Osteoblast (primary cell): ENCODE measurements at places on chromosomes 1 and 21. TPM values are rescaled to one million over a fixed set of nuclear protein-coding genes. Genes with fewer than 3 reads are reported as not detected.

DNA sequence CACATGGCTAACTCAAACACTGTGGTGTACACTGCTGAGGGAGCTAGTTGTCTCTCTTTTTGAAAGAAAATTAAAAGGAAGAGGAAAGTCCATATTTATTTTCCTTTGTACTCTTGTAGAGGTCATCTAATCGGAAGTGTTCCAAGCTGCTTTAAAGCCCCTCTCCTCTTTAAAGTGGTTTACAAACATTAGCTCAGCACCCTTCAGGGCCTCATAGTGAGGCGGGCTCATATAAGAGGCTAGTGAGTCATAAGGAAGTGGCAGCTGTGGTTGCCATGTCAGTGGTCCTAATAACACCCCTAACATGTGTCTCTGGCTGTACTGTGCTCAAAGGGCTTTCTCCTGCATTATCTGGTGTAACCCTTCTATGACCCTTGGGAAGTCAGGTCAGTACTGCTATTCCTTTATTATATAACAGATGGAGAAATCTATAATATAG is 104.4 kb upstream of the SERBP1 start:
- H3K4me3 ChIP-seq: no peak overlapping the region
- DNase-seq: peak; percentile 73
- H3K27ac ChIP-seq: no peak overlapping the region
- H3K27me3 ChIP-seq: no peaks in the 10 kb centered on the region
- H3K36me3 ChIP-seq: no peaks in the 10 kb centered on the region

- DNase-seq: no peak
- no peaks in the 10 kb centered on the region for H3K27me3 ChIP-seq
- no peaks in the 10 kb centered on the region for H3K4me1 ChIP-seq
These were observed 29.0 kb downstream of the STUM start for GRCh38 chr1:226577401-226578180.

TTC13 gene
- 15.9 and 23.3 TPM in 2 replicates for total RNA-seq

G0S2 gene
- 10.5 and 11.2 TPM in 2 replicates for total RNA-seq

PKNOX1 gene
- total RNA-seq: 11.9 and 15.9 TPM in 2 replicates
